ENCODE measurements at places on chromosomes 2 and 18.

GRCh38 chr2:217601601-217602000 is 401.2 kb downstream of the TNS1 start:
- H3K4me3 ChIP-seq = no peak overlapping the region
- no peaks in the 10 kb centered on the region for H3K36me3 ChIP-seq
- H3K4me1 ChIP-seq = peaks cover 14% of the 10 kb centered on the region
- no peak overlapping the region for H3K27ac ChIP-seq
- no peaks in the 10 kb centered on the region for H3K27me3 ChIP-seq
- no peak for DNase-seq

DNA sequence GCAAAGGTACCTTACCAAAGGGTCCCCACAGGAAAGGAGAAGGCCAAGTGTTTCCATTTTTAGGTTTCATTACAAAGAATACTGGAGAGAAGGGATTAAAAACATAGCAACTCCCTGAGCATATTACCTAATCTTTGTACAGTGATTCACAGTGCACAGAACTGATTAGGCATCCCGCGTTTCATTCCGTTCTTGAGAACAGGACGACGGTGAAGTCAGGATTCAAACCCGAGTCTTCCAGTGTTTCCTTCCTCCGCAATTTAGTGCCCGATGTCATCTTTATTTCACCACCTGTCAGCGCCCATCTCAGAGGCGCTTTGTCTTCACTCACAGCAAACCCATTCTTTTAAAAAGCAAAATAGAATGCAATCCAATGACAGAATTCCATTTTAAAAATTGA is 488.5 kb downstream of the EIPR1 start:
- no peak overlapping the region for H3K27ac ChIP-seq
- no peaks in the 10 kb centered on the region for H3K36me3 ChIP-seq
- H3K4me3 ChIP-seq = no peak overlapping the region
- H3K27me3 ChIP-seq = peaks cover 18% of the 10 kb centered on the region
- peaks cover 3% of the 10 kb centered on the region for H3K4me1 ChIP-seq
- no peak for DNase-seq

DNA sequence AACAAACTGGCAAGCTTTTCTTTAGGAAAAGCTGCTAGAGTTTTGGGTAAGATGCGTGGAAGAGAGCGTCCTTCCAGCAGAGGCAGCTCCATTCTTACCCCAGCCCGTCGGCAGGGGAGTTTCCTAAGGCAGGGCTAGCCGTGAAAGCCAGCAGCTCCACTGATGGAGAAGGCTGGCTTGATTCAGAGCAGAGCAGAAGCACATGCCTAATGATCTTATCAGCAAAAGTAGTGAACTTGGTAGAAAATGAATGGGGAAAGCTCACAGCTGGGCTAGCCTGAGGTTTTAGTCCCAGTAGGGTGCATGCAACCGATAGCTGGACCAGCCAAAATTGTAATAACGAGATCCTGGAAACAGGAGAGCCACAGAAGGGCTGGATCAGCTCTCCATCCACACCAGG is 20.8 kb downstream of the LAMA1 start:
- no peak for DNase-seq
- H3K27ac ChIP-seq = no peak overlapping the region
- peaks cover 5% of the 10 kb centered on the region for H3K36me3 ChIP-seq
- H3K4me3 ChIP-seq = no peak overlapping the region
- peaks cover 24% of the 10 kb centered on the region for H3K4me1 ChIP-seq

GRCh38 chr18:220708-221107 is 47.1 kb downstream of the THOC1 start:
- H3K27me3 ChIP-seq = no peaks in the 10 kb centered on the region
- no peaks in the 10 kb centered on the region for H3K4me1 ChIP-seq
- peaks cover 48% of the 10 kb centered on the region for H3K36me3 ChIP-seq
- H3K4me3 ChIP-seq = no peak overlapping the region

DNA sequence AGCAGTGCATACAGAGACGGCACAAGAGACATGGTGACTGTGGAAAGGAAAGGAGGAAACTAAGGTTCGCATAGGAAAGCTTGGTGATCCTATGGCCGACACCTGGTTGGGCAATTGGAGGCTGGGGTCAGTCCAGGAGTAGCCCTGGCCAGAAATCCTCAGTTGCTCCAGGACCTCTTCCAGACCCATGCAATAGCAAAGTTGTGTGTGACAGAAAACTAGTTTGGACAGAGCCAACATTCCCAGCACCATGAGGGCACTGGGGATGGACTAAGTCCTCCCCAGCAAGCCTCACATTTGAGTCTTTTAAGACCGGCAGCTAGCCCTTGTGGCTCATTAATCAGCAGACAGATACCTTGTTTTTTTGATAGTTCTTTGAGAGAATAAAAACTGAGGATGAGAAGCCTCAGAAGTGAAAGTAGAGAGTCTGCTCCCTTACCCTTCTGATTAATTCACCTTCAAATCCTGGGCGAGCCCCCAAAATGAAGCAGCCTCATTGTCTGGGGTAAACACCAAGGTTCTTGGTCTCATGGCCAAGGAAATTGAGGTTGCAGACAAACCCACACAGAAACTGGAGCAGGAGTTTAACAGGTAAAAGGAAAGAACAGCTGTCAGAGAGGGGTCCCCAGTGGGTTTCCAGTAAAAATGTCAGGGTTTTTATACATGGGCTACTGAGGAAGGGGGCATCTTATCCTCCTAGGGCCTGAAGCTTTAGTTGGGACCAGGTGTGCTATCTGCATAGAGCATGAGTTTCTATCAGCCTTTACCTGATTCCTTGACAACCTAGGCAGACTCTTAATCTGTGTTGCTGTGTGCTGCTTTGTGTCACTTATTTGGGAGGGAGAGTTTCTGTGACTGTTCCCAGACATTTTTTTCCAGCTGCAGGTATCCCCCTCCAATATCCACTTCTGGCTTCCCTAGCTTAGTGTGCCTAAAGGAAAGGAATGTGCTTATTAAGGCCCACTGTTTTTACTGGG is 39.1 kb downstream of the STK17B start:
- H3K36me3 ChIP-seq = peaks cover 75% of the 10 kb centered on the region
- no peak for DNase-seq

- H3K4me1 ChIP-seq = peaks cover 35% of the 10 kb centered on the region
- H3K4me3 ChIP-seq = no peak overlapping the region
- DNase-seq = no peak
These were observed 2041.2 kb upstream of the PIK3C3 start for GRCh38 chr18:39913672-39914366.

DNA sequence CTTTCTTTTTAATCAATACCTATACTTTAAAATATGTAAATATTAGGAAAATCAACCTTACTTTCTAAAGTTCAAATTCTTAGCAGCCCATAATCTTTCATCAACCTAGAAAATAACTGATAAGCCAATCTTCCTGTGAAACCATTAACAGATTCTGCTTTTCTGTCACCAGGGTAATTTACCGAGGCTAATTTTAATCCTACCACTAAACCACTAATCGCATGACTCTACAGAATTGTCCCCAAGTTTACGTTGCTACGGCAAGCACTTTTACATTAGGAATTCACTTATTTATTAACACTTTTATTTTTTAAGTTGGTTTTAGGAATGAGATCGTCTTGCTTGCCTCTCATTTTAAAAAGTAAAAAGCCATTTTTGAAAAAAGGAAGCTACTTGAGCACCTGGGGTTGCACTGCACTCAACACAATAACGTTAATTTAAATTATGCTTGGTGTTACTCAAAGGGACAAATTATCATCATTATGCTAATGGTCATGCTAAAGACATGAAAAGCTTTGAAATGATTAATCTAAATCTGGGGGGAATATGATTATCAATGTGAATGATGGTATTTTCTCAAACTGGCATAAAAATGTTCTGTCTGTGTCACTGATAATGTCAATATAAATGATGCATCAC is 10.2 kb downstream of the ZNF516 start:
- H3K27me3 ChIP-seq = no peaks in the 10 kb centered on the region
- peaks cover 7% of the 10 kb centered on the region for H3K36me3 ChIP-seq
- peaks cover 48% of the 10 kb centered on the region for H3K4me1 ChIP-seq
- H3K27ac ChIP-seq = no peak overlapping the region

DNA sequence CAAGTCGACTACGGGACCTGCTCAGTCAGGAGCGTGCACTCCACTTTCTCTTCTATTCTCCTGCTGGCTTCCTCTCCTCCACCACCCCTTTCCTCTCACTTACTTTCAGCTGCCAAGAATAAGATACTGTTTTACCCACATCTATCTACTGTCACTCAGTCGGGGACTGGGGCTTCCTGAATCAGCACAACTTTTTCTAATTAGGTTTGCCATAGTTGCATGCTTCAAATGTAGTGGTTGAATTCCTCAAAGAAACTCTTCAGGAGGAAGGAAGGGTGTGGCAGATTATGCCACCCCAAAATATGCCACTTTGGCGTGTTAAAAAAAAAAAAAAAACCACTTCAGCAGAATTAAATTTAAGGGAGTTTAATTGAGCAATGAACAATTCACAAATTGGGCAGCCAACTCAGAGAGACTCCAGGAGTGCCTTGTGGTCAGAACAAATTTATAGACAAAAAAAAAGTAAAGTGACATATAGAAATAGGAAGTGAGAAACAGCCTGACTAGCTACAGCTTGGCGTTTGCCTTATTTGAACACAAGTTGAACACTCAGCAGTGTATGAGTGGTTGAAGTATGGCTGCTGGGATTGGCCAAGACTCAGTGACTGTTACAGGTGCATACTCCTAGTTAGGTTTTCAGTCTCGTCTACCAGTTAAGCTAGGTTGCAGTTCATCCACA is 32.5 kb upstream of the RMDN2 start:
- no peaks in the 10 kb centered on the region for H3K36me3 ChIP-seq
- no peak overlapping the region for H3K4me3 ChIP-seq
- no peak for DNase-seq
- H3K27me3 ChIP-seq = peaks cover 6% of the 10 kb centered on the region

Data from mesothelial cell of epicardium (in vitro differentiated cells).